Adipocyte (in vitro differentiated cells): ENCODE measurements at places on chromosomes 13 and 19.

DNA sequence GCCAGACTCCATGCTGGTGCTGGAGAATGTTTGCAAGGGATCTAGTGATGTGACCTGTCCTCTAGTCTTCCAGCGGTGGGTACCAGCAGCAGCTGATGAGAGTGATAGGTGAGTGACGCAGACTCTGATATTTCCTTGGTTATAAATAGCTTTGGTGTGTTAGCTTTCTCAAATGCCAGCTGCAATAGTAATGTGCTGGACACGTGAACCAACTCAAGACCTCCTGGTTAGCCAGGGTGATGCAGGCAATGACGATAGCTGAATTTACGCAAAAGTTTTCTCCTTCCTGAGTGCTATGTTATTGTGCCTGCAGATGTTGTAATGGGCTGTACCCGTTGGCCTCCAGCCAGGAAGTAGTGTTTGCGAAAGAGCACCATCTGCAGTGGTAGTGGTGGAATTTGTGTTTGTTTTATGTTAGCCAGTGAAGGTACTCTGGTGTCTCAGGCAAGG is 129.5 kb downstream of the CYSLTR2 start:
- DNase-seq, result peak; percentile 92

GRCh38 chr19:13974073-13974472 is 21.8 kb downstream of the DCAF15 start:
- DNase-seq, result no peak

GRCh38 chr13:23859904-23860303 is 29.3 kb downstream of the MIPEP start:
- DNase-seq, result no peak

DNA sequence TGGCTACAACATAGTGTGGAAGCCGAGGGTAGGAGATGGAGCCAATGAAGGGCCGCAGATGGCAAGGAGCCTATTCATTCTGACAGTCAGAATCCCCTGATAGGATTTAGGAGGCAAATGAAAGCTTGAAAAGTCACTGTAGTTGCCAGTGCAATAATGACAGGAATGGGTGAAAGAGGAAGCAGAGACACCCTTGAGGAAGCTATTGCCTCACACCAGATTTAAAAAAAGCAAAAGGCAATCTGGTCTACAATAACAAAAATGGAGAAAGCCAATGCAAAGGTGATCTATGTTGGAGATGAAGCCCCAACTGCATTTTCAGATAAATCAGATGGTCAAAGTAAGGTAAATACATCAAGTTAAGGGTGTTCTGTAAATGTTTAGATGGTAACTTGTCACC is 158.5 kb downstream of the TUBA3C start:
- no peak for DNase-seq

GRCh38 chr19:29401712-29402421 is 123.9 kb upstream of the VSTM2B start:
- no peak for DNase-seq

DNA sequence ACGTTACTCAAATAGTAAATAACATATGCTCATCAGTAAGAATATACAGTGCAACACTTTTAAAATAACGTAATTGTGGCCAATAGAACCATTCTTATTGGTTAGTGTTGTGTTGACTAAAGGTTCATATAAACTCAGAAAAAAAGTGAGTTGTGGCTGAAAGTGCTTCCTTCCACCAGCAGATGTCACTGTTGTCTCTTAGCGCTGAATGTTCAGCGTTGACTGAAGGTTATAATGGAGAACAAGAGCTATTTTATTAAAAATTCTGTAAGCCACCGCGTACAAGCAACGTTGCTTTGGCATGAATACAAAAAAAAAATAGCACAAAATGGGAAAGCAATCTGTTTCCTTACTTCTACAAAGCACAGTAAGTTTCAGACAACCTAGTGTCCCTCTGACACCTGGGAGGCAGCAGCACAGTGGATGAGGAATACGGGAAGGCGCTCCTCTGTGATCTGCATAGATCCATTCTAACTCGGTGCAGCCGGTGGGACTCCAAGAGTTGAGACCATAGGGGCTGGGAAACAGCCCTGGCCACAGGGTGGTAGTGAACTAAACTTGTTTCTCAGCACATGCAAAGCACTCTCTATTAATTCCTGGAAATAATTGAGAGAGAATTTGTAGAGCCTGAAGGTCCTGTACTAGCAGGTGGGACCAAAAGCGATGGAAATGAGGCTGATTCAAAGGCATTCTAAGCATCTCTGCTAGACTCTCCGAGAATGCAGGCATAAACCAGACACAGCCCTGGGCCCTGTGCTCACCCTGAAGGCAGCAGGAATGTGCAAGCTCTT is 23.9 kb upstream of the OXGR1 start:
- DNase-seq, result peak; percentile 85

DNA sequence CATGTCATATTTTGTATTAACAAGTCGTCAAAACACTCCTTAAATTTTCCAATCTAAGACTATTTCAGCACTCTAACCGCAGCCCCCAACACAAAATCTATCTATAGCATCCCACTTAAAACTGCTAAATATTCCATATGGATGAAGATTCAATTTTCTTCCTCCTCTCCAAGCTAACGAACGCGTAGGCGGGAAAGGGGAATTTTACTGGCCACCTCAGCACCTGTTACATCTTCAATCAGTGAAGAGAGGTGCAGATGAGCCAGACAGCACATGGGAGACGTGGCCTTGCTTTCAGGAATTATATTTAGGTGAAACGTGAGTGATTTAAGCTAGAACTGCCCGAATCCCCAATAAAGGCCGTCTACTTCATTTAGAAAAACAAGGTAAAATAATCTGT is 1.1 kb downstream of the RBM26 start:
- peak; percentile 32 for DNase-seq

- peak; percentile 69 for DNase-seq
Measured at GRCh38 chr19:2475018-2475701, 767 bp upstream of the GADD45B start.

- no peak for DNase-seq
Measured at GRCh38 chr13:59274958-59275727, 888.6 kb downstream of the DIAPH3 start.

DNA sequence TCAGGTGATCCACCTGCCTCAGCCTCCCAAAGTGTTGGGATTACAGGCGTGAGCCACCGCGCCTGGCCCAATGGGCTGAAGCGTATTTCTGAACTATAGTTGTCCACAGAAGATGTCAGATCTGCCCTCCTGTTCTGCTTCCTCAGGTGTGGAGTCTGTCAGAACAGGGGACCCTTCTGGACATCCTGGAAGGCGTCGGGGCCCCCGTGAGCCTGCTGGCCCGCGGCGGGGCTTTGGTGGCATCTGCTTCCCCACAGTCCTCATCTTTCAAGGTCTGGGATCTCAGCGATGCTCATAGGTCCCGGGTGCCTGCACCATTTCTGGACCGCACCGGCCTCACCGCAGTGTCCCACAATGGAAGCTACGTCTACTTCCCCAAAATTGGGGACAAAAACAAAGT is 29.5 kb upstream of the SIN3B start:
- DNase-seq, result no peak

- DNase-seq, result no peak
Measured at GRCh38 chr19:14519860-14520407, 1.7 kb upstream of the DNAJB1 start.

- DNase-seq, result no peak
Measured at GRCh38 chr19:41533671-41534215, 42.2 kb upstream of the CEACAM21 start.

GRCh38 chr13:57640607-57641006 is 9.1 kb downstream of the PCDH17 start:
- DNase-seq, result no peak

DNA sequence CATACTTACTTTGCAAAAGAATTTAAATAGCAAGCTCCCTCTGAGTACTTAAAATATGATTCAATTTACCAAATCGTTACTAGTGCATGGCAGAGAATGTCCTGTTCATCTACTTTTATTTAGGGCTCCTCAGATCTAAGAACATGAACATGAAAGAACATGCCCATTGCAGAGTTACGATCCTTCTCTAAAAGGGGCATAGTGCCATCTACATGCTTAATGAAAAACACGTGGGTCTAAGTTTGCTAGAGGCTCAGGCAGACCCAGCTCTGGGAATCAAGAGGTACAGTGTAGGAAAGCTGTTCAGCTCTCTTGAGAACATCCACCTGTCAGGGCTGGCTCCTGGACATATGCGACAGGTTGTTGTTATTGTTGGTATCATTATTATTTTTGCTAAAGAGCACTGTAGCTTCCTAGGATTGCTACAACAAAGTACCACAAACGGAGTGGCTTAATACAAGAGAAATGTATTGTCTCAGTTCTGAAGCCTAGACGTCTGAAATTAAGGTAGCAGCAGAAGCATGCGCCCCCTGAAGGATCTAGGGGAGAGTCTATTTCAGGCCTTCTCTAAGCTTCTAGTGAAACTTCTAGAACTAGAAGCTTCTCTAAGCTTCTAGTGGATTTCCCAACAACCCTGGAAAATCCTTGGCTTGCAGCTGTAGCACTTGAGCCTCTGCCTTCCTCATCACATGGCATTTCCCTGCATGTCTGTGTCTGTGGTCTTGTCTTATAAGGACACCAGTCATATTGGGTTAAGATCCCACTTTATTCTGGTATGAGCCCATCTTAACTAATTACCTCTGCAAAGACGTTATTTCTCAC is 133.9 kb downstream of the DCT start:
- peak; percentile 64 for DNase-seq

GRCh38 chr13:99757756-99758459 is 213.7 kb downstream of the ZIC5 start:
- no peak for DNase-seq

GRCh38 chr13:20161275-20161950 is 561 bp upstream of the GJA3 start:
- peak; percentile 25 for DNase-seq

DNA sequence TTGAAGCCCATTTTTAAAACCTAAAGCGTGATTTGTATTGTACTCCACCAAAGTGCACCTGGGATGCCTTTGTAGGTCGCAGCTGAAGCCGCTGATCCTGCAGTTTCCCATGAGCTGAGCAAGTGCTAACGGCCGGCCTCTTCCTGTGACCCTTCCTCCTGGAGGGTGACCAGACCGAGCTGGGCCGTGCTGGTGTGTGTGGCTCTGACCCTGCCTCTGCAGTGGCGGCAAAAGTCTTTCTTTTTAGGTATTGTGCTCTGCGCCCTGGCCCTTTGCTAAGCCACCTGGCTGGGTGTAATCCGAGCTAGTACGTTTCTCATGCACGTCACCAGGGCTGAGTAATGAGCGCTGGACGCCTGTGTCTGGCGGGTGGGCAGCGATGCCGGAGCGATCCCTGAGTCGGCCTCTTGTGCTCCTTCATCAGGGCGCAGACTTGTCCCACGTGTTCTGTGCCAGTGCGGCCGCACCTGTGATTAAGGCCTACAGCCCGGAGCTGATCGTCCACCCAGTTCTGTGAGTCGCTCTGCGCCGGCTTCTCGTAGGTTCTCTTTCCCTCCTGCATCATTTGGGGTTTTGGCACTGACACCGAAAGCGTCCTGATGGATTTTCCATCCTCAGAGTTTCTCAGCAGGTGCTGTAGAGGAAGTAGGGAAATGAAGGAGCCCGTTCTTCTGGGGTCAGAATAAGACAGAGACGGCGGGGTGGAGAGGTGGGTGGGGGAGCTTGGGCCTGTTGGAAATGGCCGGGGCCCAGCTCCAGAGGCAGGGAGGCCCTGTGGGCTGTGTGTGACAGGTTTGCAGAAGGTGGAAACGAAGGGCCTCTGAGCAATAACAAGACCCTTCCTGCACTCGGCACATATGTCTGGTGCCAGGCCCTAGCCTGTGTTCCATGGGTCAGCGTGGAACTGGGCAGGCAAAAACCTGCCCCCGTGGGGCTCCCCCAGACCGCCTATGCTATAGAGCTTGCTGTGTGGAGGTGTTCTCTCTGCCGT is 9.7 kb downstream of the NAXD start:
- no peak for DNase-seq

DNA sequence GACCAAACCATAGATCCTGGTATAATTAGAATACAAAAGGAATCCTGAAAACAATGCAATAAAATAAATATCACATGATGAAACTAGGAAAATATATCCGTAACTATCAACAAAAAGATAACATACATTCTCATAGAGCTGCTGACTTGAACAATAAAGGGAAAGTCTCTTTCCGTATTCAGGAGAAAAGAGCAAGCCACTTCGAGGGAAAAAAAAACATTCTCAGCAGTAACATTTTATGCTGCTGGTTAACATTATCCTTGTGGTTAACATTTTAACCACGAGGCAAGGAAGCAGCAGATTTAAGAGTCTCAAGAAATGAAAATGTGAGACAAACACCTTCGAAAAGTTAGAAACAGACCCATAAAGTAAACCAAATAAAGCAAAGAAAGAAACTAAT is 25.8 kb downstream of the NALCN start:
- DNase-seq, result peak; percentile 58

- DNase-seq, result peak; percentile 31
Measured at GRCh38 chr13:39451860-39452301, 151.1 kb downstream of the LHFPL6 start.

DNA sequence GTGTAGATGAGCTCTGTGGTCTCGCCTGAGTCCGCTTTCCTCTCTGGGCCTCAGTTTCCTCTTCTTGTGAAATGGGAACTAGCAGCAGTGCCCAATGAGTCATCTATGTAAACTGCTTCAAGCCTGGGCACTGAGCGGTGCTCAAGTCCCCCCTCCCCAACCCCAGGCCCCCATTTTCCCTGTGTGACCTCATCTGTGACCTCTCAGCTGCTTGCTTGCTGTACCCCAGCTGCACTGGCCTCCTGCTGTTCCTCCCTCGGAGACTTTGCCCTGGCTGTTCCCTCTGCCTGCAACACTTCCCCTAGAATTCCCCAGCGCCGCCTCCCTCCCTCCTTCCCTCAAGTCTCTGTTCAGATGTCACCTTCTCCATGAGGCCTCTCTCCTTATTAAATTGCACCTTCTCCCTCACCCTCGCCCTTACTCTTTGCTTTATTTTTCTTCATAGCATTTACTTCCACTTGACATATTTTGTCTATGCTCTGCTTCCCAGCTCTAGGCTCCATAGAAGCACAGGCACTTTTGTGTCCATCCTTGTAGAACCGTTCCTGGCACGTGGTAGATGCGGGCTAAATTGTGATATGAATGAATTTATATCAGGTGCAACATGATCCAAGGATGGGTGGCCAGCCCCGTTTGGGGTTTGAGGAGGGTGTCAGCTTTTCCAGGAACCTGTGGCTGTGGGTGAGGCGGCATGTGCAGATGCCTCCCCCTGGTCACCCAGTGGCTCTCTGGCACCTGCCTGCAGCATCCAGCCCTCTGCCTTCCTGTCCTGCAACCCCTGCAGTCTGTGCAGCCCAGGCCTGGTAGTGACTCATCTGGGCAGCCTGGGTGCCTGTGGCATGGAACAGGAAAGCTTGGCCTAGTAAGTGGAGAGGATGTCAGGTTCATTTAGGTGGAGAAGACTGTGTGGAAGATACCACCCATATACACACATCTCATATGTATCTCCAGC is 26.3 kb downstream of the SIPA1L3 start:
- peak; percentile 19 for DNase-seq
